ENCODE measurements at places on chromosomes 6 and 20.

DNA sequence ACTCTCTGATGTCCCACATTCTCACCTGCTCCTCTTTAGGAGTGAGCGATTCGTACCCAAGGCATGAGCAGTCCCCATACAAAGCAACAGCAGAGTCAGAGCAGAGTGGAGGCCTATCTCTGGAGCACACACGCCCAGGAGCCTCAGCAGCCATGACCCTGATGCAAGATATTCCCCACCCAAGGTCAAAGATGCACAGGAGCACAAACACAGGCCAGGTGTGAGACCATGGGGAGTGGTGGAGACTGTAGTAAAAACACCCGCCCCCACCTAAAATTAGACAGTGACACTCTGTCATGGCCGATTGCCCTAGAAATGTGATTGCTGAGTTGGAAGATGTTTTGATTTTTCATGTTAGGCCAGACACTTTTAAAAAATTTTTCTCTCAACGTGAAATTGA lies 21.4 kb downstream of the RRBP1 start:
- DNase-seq = no peak

GRCh38 chr20:49712996-49713752 lies 504 bp downstream of the B4GALT5 start:
- no peak for DNase-seq

DNA sequence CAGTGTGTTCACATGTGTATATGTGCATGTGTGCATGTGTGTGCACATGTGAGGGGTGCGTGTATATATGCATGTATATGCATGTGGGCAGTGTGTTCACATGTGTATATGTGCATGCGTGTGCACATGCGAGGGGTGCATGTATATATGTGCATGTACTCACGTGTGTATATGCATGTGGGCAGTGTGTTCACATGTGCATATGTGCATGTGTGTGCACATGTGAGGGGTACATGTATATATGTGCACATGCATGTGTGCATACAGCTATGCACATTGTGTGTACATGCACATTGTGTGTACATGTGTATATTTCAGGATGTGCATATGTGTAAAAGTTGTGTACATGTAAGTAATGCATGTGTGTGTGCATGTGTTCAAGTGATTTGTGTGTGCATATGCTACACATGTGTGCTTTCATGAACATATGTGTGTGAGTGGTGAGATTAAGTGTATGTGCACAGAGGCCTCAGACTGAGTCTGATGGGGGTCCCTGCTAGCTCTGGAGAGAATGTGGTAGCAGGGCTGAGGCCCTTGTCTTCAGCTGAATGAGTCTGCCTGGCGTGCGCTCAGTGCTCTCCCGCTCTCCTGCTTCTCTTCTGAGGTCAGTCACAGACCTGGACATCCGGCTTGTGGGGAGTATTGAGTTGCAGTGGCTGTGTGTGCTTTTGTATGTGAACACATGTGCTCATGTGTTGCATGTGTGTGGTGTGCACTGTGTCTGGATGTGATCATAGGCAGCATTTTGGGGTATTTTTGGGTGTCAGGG lies 19.9 kb upstream of the MYT1 start:
- peak; percentile 3 for DNase-seq

DNA sequence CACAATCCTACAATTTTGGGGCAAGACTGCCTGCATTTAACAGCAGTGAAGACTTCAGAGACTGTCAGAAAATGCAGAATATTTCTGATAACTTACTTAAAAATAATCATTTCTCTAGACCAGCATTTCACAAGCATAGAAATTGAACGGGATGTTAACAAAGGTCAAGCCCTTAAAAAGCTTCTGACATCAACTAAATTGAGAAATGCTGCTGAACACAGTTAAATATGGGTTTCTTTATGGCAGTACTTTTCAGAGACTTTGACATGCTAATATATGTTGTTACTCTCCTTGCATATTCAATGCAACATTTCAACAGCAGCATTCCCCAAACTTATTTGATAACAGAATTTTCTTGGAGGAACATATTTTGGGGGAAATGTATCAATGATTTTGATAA lies 84.5 kb downstream of the KIF13A start:
- DNase-seq = no peak

DNA sequence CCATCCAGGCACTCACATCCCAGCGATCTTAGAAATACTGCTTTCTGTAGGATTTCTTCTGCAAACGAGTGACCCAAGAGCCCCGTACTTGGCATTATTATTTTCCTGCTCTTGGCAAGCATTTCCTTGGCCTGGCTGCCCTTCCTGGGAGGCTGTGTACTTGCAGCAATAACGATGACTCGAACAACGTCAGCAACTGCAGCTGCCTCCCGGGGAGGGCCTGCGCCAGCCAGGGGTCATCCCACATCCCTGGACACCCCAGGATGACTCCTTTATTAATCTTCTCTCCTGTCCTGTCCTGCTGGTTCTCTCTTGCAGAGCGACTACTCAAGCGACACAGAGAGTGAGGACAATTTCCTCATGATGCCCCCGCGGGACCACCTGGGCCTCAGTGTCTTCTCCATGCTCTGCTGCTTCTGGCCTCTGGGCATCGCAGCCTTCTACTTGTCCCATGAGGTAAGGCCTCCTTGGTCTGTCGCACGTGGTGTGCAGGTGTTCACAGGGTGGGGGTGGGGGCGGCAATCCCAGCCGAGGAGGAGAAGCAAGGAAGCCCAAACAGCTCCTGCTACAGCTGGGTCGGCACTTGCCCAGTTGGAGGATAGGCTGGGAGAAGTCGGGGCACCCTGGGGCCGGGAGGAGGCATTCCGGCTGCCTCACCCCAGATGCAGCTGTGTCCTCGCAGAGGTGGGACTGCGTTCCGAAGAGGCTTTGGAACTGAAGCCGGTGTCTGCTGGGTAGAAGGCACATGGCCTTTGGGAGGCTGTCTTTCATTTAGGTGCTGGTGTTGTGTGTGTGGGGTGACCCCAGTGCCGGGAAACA lies 115.3 kb downstream of the SYNDIG1 start:
- no peak for DNase-seq

DNA sequence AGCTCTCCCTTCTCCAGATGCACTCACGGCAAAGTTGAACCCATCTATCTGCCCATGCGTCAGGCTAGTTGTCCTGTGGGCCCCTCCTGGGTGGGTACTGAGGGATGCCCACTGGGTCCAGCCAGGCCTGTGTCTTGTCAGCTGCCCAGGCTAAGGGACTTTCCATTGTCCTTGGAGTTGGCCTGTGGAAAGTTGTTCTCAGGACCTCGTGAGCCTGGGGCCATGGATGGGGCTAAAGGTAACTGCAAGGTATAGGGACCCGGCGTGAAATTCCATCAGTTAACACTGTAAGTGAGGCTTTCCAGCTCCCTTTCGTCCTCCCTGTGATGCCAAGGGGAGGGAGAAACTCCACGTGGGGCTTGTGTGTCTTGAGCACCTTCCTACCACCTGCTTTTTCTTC lies 126.5 kb downstream of the CEBPB start:
- no peak for DNase-seq

- no peak for DNase-seq
These were observed 7.4 kb downstream of the PPP1R16B start for GRCh38 chr20:38812709-38813573.

DNA sequence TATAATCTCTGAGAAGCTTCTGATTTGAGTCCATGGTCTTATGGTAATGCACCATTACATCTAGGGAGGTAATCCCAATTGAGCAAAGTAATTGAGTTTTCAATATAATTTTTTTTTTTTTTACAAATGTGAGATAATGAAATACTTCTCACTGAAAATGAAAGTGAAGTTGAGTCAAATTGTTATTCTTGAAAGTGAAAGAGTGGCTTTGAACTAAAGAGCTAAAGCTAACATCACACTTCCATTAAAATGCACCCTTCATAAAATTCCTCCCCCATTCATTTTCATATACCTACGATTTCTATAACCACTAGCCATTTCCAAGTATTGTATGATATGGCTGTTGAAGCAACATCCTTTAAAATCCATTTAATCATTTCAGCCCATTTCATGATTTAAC lies 149.1 kb upstream of the IMPG1 start:
- DNase-seq = no peak

DNA sequence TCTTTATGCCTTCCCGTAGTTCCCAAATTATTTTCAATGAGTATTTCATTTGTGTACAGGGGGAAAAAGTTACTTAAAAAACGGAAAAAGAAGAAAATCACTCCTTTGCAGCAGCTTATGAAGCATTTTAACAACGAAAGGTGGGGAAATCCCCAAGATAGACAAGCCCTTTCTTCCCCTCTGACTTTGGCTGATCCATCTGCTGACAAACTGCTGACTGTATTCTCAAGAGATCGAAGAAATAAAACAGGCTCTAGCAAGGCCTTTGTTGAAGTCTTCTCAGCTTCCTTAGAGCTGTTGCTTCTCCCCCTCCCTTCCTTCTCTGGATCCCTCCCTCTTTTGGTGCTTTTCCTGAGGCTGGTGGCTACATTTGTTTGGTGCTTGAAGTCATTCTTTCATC lies 325.2 kb downstream of the NRN1 start:
- no peak for DNase-seq

- DNase-seq = no peak
These were observed 196.1 kb downstream of the LRFN2 start for GRCh38 chr6:40391086-40391485.

- DNase-seq = no peak
These were observed 65.6 kb upstream of the HTR1E start for GRCh38 chr6:86871681-86872080.

DNA sequence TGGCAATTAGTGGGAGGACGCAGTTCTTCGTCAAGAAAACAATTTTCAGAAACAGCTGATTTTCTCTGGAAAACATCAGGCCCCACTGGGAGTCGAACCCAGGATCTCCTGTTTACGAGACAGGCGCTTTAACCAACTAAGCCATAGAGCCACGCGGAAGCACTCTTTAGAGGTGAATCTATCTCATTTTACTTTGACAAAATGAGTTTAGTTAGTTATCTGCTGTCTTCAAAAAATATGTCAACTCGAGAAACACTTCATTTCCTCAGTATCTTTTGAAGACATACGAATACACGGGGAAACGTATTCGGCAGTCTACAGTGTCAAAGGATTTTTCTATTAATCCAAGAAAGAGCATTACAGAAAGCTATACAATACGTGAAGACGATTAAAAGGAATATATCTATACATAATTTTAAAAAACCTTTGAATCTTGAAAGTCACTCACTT lies 26.7 kb downstream of the GPX6 start:
- peak; percentile 25 for DNase-seq

- DNase-seq = peak; percentile 68
These were observed 8.9 kb downstream of the BPIFB1 start for GRCh38 chr20:33291830-33292355.

GRCh38 chr6:150332939-150333584 lies 35.8 kb upstream of the IYD start:
- no peak for DNase-seq

DNA sequence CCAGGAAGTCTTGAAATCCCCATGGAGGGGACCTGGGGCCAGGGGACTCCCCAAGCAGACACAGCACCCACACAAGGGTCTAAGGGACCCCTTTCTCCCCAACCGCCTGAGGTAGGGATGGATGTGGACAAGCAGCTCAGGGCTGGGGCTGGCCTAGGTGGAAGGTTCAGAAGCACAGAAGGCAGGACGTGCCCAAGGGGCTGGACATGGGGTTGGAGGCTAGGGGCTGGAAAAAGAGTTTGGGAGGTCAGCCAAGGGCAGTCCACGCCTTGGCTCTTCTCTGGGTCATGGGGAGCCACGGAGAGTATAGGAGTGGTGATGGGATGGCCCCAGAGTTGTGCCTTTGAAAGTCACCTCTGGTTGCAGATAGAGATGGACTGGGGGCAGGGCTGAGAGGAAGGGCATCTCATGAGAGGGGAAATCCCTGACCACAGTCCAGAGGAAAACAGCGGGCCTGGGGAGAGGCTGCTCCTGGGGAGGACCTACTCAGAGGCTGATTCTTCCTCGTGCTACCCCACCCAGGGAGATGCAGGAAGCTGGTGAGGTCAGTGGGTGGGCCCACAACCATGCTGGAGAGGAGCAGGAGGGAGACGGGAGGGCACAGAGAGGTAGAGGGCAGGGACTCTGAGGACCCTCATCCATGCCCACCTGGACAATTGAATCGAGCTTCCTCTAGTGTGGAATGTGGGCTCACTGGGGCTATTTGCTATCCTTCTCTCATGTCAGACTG lies 2.5 kb upstream of the HSPA12B start:
- DNase-seq = no peak

DNA sequence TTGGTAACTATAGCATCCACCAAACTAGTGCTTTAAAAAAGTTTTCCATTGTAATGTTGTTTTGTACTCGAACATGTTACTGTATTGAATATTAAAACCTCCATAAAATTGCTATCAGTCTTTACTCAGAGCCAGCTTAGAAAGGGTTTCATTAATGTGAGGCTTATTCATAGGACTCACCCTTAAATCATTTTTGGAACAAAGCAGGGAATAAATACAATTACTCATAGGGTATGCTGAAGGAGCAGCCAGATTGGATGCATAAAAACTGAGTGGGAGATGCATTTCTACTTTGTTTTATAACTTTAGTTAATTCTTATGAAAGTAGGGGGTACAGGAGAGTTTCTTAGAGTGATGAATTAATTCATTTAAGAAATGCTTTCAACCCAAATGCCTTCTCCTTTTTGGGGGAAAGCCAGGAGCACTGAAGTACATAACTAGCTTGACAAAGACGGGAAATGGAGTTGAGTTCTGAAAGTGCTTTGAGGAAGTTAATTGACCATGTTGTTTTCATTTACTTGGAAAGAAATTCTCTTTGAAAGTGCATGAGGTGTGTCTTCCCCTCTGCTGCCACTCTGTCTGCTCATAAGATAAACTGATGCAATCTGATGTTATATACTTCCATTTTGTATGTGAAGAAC lies 90.3 kb downstream of the RNF144B start:
- no peak for DNase-seq

DNA sequence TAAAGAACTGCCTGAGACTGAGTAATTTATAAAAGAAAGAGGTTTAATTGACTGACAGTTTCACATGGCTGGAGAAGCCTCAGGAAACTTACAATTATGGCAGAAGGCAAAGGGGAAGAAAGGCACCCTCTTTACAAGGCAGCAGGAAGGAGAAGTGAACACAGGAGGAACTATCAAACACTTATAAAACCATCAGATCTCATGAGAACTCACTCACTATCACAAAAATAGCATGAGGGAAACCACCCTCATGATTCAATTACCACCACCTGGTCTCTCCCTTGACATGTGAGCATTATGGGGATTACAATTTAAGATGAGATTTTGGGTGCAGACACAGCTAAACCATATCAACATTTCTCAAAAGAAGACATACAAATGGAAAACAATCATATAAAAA lies 266.3 kb downstream of the EPM2A start:
- no peak for DNase-seq

DNA sequence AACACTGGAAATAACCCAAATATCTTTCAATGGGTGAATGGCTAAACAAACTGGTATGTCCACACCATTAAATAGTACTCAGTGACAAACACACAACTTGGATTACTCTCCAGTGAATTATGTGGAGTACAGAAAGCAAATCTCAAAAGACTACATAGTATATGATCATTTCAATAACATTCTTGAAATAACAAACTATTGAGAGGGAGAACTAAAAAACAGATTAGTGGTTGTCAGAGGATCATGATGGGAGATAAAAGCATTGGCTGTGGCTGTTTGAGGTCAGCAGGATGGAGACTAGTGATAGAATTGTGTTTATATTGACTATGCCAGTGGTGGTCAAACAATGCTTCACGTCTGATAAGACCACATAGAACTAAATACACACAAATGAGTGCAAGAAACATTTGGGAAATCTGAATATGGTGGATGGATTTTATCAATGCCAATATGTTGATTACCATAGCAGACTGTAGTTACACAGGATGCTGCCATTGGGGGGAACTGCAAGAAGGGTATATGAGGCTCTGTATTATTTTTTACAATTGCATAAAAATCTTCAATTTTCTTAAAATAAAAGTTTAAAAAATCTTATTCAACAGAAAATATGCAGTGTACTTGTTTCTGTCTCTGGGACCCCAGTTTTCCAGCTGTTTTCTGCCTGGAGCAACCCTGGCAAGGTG lies 242.0 kb downstream of the TBXT start:
- no peak for DNase-seq
